CD8-positive, alpha-beta memory T cell (primary cell): ENCODE measurements at places on chromosomes 11 and 22. TPM values are rescaled to one million over a fixed set of nuclear protein-coding genes. Genes with fewer than 3 reads are reported as not detected.
A peak's percentile ranks its signal among the peaks of the same experiment; 100 is the strongest.

KCNJ1 gene
- not detected for total RNA-seq

TRIM49 gene
- total RNA-seq, result not detected

CYTH4 gene
- total RNA-seq, result 24.7 TPM

CRACR2B gene
- total RNA-seq, result 2.4 TPM

OR51B4 gene
- not detected for total RNA-seq

IGLL1 gene
- total RNA-seq, result not detected

OR5T2 gene
- total RNA-seq, result not detected

DNA sequence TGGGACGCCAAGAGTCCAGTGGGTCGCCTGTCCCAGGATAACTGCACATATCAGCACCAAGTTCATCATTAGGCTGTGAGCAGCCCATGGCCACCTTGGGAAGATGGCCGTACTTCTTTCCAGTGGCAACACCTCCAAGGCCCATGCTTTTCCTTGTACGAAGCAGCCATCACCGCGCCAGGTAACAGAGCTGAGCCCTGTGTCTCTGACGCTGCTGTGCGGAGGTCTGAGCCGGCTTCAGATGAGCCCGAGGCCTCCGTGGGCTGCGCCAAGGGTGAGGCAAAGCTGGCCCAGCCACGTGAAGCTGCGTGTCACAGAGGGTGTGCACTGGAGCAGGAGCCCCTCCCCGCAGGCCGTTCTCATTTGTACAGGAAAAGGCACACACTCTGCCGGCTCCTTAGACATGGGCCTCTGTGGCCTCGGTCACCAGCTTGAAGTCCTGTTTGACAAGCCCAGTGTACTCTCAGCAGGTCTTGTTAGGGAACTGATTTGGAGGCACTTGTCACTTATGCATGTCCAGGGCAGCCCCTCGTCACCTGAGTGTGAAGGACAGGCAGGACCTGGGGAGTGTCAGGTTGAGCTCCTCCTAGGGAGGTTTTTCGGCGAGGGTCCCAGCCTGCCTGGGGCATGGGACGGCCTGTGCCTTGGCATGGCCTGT is 401.5 kb downstream of the TBC1D22A start:
- no peak for DNase-seq

GRCh38 chr11:14914536-14914935 is 22.5 kb upstream of the CYP2R1 start:
- DNase-seq, result no peak

DNA sequence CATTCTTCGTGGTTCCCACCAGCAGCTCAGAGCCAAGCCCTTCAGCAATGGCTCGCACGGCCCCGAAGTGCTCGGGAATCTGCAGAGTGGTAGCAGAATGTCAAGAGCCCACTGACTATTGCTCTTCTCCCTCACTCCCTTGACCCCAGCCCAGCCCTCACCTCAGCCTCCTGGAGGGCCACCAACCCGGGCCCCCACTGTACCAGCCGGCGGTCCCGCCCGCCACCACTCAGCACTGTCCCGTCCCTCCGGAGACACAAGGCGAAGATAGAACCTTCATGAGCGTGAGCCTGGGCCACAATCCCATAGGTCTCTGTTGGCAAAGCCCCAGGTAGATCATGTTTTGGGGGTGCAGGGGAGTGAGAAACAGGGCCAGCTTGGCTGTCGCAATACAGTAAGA is 4.2 kb upstream of the MTA2 start:
- no peak for DNase-seq

GRCh38 chr11:126104420-126104819 is 41.8 kb upstream of the CDON start:
- no peak for DNase-seq

DNA sequence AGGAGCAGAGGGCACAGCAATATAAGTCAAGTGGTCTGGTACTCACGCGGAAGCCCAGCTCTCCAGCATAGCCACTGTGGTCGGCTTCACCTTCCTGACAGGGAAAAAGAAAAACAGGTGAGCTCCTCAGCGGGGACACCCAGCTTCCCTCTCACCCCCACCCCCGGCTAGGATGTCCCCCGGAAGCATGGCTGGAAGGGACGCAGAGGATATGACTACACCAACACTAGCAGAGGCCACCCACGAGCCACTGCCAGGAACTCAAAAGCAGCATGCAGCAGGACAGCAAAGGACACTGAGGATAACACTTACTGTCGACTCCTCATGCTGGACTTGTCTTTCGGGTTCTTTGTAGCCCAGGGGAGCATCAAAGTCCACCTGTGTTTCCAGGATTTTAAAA is 9.0 kb upstream of the C22orf39 start:
- no peak for DNase-seq

DNA sequence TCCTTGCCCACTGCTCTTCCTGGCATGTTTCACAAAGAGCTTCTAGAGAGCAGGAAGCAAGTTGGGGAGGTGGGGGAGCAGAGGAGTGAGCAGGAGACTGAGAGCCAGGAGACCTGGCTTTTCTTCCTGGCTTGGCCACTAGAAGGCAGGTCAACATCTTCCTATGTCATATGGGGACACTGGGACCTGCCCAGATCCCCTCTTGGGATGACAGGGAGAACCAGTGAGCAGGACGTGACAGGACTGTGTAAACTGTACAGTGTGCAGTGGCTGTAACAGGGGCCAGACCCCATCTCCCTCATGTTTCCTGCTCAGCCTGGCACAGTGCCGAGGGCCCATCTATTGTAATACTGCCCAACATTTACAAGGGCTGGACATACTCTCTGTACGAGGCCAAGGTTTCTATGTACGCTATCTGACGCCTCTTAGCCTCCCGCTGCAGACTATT is 29.4 kb downstream of the GDPD5 start:
- DNase-seq, result no peak

DNA sequence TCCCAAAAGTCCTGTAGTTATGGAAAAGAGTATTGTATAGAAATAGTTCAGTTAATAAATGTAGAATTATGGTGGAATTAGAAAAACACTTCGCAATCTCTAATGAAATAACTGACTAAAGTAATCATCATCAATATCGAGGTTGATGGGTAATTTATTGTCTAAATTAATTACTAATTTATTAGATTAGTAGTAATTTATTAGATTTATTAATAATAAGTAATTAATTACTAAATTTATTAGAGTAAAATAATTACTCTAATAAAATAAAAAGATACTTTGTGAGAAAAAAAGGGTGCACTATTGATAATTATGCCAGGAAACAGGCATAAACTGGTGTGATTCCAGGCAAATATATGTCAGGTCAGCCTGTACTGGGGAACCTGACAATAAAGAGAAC is 455.6 kb downstream of the AASDHPPT start:
- DNase-seq, result no peak

DNA sequence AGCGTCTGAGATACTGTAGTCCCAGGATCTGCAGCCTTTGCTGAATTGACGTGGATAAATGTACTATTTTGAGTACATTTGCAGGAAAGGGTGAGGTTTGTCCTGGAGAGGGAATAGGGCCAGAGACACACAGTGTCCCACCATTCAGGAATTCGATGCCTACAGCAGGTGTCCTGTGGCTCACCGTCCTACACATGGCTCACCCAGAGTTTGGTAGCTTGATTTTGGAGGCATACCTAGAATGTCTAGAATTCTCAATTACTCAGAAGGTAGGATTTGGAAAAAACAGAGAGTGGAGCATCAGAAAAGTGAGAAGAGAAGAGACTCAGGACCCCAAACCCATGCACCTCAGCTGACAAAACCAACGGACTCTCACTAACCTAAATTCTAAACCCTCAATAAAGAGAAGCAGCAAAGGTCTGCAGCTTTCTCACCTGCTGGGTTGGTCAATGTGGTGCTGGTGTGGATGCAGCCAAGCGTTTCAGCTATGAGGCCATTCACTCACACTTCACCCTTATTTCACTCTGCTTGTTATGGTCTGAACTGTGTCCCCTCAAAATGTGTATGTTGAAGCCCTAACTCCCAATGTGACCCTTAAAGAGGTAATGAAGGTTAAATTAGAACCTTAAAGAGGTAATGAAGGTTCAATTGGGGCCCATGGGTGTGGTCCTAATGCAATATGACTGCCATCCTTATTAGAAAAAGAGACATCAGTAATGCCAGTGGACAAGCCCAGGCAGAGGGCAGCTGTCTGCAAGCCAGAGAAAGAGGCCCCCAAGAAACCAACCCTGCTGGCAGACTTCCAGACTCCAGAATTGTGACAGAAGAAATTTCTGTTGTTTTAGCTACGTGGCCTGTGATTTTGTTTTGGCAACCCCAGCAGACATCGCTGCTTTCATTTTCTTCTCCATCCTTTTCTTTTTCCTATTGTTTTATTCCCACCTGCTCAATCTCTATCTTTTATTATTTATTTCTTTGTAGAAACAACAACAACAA is 187.8 kb downstream of the SNX19 start:
- no peak for DNase-seq

DNA sequence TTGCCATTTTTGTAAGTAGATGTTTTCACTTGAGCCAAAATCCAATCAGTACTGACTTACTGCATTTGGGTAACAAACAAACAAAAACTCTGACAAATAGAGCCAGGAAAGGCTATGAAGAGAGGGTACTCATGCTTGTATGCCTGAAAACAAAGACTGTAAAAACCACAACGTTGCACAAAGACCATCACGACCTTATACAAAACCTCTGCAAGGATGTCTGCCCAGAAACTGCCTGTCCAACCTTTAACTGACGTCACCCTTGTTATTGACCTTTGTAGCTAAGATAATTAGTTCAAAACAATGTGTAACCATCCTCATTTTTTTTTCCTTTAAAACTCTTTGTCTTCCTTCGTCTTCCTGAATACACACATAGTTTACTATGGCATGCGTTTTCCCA is 804 bp upstream of the CREBZF start:
- DNase-seq, result no peak

DNA sequence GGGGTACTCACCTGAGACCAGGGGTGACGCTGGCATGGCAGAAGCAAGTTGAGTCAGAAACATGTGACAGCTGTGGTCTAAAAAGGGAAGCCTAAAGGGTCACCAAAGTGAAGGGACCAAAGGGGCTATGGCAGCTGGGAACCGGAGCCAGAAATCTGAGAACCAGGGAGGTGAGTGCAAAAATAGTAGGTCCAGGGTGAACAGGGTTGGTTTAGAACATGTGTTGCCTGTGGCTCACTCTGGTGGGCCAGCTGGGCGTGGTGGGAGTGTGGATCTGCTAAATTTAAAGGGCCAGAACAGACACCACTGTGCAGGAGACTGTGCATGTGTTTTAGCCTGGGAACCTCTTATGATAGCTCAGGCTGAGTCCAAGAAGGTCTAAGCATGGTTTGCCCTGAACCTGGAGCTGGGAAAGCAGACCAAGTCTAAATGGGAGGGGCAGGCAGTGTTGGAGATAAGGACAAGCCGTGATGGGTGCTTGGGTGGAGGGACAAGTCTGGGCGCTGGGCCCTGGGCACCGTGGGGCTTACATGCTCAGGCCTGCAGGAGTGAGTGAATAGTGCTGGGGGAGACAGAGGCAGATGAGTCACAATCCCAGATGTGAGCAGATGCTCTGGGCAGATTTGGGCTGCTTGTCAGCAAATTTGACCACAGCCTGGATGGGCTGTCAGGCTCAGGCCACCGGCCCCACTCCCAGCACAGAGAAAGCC is 41.4 kb upstream of the ZBED5 start:
- no peak for DNase-seq

DNA sequence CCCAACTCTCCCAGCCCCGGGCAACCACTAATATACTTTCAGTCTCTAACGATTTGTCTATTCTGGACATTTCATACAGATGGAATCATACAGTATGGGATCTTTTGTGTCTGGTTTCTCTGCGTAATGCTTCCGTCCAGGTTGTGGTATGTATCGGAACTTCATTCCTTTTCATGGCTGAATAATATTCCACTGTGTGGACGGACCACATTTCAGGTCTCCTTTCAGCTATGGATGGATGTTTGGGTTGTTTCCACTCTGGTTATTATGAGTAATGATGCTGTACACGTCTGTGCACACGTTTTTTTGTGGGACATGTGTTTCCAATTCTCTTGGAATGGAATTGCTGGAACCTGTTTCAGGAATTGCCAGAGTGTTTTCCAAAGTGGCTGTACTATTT is 17.4 kb upstream of the CPT1A start:
- DNase-seq, result no peak

DNA sequence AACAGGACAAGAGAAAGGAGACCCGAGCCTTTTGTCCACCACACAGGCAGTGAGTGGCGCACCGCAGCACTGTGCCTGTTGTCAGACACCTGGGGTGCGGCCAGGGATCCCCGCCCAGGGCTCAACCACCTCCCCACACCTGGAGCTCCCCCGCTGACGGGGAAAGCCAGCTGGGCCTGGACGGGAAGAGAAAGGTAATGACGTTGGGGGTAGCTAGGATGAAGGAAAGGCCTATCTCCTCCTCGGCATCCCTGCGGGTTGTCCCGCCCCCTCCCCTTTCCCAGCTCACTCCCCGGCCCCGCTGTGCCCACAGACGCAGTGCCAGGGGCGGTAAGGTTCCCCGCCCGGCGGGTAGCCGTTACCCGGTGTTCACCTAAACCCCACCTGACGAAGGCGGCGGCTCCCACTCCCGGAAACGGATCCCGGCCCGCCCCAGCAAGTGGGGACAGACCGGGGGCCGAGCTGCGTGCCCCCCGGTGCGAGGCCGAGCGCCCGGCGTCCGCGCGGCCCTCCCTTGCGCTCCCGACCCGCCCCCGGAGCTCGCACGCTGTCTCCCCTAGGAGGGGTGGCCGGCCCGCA is 495 bp downstream of the HYOU1 start:
- DNase-seq, result peak; percentile 57
